ENCODE measurements at places on chromosomes 1 and 21.
A peak's percentile ranks its signal among the peaks of the same experiment; 100 is the strongest.

DNA sequence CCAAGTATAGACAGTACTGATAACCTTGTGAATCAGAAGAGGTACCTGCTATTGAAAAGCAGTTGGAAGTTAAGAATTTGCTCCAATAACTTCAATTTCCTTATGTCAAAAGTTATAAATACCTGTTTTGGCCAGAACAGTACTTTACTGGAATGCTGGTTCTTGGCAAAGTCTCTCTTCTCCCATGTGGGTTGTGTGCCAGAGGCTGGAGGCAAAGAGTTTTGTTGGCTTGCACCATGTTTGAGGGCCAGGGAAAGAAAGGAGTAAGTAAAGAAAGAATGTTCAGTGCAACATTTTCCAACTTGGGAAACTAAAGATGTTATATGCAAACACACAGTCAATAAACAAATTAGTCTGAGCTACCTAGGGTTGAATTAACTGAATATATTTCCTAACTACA, 67.0 kb upstream of the DYNLT5 start:
- DNase-seq: no peak

DNA sequence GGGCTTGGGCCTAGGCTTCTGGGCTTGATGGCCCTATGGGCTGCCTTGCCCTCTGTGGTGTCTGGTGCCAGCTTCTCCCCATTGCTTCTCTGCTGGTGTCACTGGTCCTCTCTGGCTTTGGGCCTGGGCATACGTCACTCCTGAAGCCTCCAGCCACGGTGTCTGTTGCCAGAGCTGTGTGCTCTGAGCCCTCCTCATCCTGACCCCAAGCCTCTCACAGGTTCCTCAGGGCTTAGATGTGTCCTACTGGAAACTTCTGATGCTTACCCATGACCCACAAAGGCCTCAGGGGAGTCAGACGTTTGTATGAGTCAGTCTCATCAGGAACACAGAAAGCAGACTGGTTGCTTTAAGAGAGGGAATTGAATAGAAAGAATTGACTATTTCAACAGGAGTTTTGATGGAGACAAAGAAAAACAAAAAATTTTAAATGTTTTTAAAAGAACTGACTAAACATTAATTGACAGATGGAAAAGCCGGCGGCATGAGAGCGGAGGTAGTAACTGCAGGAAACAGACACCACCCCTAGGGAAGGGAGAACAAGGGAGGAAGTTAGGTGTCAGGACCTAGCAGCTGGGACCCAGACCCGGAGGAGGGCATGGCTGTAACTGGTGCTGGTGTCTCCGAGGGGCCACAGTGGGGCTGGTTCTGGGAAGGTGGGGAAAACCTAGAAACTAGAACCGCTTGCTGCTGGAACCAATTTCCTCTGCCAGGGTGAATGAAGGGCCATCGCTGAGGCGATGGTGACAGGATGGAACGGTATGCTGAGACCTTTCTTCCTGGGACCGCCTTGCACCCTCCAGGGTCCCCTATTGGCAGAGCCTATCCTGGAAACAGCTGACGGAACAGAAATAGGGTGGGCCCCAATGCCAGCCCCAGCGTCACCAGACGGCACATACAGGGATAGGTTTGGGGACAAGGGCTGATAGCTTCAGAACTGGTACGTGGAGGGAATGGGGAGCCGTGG, 40.0 kb upstream of the CITED4 start:
- no peak for DNase-seq

- DNase-seq: no peak
These were observed 42.8 kb downstream of the ARHGEF10L start for GRCh38 chr1:17582124-17582774.

DNA sequence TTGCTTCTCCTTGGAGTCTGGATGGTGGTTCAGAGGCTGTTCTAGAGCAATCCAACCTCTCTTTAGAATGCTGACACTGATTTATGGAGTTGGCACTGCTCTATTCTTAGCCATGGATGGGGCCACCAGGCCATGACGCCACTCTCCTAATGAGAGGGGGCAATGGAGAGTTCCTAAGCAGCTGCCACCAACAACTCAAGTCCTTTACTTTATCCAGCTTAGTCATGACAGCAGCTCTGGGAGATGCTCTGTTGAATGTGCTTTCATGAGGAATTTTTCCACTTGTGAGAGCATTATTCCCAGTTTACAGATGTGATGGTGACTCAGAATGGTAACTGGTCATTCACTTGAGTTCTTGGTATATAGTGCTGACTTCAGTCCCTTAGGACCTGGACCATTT, 366.3 kb downstream of the HHAT start:
- no peak for DNase-seq

- no peak for DNase-seq
These were observed 3.5 kb downstream of the GNAT2 start for GRCh38 chr1:109615879-109616278.

DNA sequence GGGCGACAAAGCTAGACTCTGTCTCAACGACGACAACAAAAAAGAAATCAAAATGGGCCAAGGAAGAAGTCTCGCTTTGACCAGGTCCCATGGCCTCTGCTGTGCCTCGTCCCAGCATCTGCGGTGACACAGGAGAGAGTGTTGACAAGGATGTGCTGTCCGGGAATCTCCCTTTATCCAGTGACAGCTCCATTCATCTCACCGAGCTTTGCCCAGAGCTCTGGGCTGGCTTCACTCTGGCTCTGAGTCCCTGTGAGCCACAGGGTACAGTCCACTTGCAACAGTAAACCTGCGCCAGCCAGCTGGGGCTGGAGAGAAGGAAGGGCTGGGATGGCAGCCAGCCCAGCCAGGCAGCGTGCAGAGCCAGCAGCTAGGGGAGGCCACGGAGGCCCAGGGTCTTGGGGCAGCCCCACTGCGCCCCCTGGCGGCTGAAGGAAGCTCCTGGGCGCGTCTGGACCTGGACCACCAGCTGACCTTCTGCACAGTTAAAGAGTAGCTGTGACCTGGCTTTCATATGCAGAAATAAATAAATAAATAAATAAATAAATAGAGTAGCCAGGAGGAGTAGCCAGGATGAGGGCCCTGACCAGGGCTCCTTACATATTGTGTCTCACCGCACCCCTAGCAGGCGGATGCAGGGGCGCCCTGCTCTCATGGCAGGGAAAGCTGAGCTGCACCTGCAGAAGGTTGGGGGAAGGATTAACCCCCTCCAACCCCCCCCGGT, 29.7 kb downstream of the ENO1 start:
- DNase-seq: peak; percentile 76

- DNase-seq: no peak
These were observed 4.3 kb upstream of the CCDC27 start for GRCh38 chr1:3747903-3748302.

DNA sequence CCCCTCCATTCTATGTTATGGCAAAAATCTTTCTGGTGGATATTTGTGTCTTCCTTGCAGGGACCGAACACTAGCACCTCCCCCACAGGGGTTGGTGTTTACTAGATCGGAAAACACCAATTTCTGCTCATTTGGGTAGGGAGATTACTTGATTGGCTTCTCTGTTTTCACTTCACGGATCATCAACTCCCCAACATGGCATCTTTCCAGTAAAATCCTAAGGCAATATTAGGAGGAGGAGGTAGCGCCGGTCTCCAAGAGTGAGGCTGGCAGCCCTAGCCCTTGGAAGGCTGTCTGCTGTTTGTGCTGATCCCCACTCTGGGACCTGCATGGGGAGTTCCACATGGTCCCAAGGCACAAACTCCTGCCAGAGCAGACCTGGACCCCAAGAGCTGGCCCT, 12.2 kb downstream of the VASH2 start:
- DNase-seq: no peak

GRCh38 chr1:214352838-214353237, 71.9 kb downstream of the SMYD2 start:
- no peak for DNase-seq

GRCh38 chr21:46000182-46000730, 18.7 kb downstream of the COL6A1 start:
- DNase-seq: no peak

DNA sequence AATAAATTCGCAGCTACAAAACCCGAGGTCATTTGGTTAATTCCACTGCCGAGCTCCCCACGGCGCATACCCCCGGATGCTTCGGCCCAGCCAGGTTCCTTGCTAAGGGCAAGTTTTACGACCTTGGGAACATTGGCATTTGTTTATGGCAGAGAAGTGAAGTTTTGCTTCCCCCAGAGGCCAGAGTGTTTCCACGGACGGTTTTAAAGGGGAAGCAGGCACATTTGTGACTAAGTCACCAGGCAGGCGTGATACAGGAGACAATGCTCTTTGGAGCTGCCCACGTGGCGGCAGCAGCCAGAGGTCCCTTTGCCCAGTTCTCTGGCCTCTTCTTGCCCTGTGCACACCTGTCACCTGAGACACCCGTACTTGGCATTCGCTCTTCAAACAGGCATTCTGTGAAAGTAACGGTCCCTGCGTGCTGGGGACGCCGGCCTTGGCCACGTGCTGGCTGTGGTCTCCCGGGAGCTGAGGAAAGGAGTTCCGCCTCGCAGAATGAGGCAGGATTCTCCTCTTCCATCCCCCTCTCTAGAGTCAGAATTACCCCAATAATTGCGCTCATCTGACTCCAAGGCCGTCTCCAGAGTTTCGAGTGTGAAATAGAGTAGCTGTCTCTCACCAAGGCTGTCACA, 138.3 kb downstream of the PRDM16 start:
- DNase-seq: no peak

DNA sequence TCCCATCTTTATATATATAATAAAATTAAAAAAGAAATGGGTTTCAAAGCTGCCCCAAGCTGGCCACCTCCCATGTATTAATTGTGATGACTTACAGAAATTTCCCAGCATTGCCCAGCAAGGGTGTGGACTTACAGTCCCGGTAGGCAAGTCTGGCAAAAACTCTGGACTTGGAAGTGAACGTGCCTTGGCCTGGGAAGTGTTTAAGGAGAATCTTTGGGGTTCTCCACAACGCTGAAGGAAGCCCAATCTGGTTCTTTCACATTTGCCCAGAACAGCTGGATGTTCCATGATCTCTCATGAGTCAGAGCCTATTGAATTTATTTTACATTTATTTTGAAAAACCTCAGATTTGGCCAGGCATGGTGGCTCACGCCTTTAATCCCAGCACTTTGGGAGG, 98.4 kb upstream of the SLC45A1 start:
- DNase-seq: no peak

DNA sequence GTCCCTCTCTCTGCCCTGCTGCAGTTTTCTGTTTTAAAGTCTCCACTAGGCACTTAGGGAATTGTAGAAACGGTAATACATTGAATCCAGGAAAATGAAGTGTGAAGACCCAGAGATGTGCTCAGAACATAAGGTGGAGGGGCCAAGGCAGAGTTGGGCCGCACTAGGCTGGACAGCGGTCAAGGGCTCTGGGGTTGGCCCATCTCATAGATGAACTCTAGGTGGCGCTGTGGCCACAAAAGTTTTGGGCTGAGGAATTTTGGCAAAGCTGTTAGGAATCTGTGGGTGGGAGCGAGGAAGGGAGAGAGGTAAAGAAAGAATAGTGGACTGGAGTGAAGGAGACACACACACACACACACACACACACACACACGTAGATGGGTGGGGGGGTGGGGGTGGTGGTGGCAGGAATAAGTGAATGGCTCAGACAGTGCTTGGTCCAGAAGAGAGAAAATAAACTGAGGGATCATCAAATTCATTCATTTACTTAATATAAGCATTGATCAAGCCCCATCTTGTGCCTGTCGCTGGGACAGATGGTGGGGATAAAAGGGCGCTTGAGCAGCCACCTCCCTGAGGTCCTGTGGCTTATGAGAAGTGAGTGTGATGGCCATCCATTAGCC, 258.5 kb downstream of the TRABD2B start:
- DNase-seq: no peak

DNA sequence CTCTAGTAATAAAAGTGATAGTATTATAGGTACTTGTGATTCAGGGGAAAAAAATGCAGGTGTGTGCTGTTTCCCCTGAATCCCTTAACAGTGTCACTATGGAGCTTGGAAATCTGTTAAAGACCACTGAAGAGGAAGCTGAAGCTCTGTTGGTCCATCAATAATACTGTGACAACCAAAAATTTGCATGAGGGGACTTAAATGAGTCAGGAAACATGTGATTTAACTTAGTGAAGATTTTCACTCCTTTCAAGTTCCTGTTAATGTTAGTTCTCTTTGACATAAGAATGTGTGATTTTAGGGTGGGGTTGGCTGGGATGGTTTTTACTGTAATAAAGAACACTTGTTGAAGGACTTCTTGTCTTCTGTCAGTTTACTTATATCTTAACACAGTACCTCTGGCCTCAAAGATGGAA, 32.0 kb downstream of the VANGL2 start:
- no peak for DNase-seq

GRCh38 chr1:151939779-151940178, 30.5 kb upstream of the THEM4 start:
- DNase-seq: no peak

- DNase-seq: no peak
These were observed 686 bp downstream of the DNMT3L start for GRCh38 chr21:44260791-44261631.

GRCh38 chr1:74392840-74393239, 119.6 kb downstream of the LRRC53 start:
- DNase-seq: no peak

- no peak for DNase-seq
These were observed 41.3 kb downstream of the ADAMTS5 start for GRCh38 chr21:26925636-26926035.

DNA sequence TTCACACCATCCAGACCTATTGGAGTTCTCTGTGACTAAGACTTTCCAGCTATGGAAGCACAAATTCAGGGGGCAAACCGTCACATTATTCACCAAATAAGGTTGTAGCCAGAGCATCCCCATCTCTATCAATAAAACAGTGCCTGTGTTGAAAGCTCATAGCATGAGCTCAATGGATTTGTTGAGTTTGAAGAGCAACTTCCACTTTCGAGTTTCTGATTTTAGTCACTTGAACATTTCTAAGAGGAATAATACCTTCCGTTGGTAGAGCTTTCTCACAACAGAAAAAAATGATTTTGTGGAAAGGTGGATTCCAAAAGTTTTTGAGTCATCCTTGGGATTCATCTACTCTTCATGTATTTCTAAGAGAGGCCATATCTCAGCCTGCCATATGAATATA, 13.0 kb upstream of the ELAVL4 start:
- no peak for DNase-seq

DNA sequence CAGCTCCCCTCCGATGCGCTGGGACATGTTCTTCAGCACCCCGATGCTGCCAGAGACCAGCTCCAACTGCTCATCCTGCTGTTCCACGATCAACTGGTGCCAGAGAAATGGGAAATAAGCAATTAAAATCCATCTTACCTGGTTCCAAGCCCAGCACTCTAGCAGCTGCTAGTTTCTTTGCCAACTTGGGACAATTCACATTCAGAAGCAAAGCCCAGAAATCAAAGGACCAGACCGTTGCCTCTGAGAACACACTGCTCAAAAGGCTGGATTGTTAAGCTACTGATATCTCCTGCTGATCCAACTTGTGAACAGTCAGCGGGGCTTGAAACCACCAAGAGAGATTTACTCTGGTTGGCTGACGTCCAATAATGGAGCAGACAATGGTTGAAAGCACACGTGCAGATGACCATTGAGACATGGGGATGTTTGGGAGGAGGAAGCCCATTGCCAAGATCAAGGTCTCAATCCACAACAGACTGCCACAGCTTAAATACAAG, 34.4 kb downstream of the STX6 start:
- DNase-seq: no peak

Data from stimulated activated CD4-positive, alpha-beta T cell treated with anti-CD3 and anti-CD28 coated beads, Interleukin-4, amount 100 ng/mL, for 24 hours (primary cell).